CMK (cell line): ENCODE measurements at places on chromosomes 13 and 19.
A peak's percentile ranks its signal among the peaks of the same experiment; 100 is the strongest.

DNA sequence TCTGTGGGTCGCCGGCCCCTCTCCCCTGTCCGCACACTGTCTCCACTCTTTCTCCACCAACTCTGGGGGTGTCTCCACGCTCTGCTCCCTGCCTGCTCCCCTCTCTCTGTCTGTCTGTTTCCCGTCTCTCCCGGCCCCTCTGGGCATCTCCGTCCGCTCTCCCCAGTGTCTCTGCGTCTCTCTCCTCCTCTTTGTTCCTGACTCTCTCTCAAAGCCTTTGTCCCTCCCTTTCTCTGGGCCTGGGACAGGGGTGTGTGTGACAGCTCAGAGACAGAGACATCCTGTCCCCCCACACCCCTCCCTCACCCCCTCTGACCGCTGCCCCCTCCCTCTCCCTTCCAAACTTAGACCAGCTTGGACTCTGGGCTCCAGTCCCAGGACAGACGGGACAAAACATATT is 668 bp upstream of the SBK3 start:
- no peak for DNase-seq

DNA sequence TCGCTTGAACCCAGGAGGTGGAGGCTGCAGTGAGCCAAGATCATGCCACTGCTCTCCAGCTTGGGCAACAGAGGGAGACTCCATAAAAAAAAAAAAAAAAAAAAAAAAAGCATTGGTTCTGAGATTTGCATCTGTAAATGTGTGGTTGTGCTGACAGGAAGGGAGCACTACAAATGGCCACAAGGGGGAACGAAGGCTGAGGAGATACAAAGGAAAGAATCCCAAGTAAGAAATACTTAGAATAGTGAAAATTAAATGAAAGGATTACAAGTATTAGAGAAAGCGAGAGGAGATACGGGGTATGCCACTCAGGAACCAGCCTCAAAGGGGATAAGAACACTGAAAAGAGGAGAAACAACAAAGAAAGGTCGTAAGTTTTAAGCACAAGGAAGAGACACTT is 284.9 kb downstream of the KLF12 start:
- DNase-seq: no peak

DNA sequence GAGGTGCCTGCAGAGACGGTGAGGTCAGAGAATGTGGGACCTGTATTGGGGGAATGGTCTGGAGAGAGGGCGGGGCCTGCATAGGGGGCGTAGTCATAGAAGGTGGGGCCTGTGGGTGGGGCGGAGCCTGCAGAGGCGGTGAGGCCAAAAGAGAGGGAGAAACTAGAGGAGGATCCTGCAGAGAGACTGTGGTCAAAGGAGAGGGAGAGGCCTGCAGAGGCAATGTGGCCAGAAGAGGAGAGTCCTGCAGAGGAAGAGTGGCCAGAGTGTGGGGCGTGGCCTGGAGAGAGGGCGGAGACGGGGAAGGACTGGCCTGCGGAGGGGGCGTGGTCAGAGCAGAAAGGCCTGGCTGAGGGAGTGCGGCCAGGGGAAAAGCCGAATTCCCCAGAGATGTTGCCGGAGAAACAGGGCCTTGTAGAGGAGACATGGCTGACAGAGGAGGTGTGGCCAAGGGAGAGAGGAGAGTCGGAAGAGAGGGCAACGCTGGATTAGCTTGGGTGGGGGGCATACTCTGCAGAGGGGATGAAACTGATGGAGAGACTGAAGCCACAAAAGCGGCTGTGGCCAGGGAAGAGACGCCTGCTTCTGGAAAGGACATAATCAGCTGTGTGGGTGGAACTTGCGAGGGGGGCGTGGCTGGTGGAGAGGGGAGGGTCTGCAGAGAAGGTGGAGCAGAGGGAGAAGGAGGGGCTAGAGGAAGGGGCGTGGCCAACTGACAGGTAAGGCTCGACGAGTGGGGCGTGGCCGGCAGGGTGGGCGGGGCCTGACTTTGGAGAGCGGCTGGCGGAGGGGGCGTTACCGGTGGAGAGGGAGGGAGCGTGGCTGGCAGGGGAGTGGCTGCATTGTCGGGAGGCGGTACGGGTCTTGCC is 2.5 kb downstream of the PRR36 start:
- DNase-seq: peak; percentile 97

GRCh38 chr19:18441804-18442788 is 4.2 kb upstream of the ISYNA1 start:
- DNase-seq: no peak

DNA sequence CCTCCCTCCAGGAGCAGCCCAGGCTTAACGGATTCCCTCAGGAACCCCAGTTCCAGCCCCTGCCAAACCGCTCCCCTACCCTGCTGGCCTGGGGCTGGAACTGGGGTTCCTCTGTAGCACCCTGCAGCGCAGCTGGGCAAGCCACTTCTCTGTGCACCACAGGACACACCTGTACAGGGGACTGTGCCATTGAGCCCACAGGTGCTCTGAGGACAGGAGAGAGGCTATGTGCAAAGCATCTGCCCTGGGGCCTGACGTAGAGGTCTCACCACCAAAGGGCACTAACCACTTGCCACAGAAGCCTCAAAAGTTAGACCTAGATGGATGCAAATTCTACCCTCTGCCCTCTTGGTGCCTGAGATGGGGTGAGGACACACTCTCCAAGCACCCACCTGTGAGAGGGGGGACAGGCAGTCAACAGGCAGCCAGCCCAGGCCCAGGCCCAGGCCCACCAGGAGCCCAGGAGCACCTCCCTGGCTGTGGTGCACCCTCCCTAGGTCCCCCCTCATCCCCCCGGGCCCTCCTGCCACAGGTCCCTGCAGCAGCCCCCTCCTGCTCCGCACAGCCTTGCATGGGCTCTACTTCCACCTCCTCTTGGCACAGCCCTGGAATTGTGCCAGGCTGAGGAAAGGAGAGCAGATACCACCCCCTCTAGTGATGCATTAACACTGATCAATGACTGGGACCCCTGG is 27.6 kb upstream of the SLC35E1 start:
- no peak for DNase-seq

- DNase-seq: no peak
These were observed 1.6 kb downstream of the SPINT2 start for GRCh38 chr19:38265921-38266429.

DNA sequence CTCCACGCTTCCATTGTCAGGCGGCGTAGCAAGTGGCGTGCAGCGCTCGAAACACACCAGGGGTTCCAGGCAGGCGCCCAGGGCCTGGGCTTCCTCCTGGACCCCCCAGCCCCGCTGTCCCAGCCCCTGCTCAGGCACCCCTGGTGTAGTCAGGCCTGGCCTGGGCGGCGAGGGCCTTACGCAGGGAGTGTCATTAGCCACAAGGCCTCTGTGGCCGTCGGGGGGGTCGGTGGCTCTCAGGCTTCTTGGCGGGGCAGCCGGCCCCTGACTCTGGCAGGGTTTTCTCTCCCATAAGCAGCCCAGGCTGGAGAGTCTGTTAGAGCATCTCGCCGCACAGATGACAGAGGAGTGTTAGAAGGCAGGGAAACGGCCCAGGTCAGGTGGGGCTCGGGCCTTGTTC is 116.7 kb downstream of the KDM4B start:
- no peak for DNase-seq

GRCh38 chr13:102333320-102334198 is 68.3 kb downstream of the FGF14 start:
- DNase-seq: no peak

DNA sequence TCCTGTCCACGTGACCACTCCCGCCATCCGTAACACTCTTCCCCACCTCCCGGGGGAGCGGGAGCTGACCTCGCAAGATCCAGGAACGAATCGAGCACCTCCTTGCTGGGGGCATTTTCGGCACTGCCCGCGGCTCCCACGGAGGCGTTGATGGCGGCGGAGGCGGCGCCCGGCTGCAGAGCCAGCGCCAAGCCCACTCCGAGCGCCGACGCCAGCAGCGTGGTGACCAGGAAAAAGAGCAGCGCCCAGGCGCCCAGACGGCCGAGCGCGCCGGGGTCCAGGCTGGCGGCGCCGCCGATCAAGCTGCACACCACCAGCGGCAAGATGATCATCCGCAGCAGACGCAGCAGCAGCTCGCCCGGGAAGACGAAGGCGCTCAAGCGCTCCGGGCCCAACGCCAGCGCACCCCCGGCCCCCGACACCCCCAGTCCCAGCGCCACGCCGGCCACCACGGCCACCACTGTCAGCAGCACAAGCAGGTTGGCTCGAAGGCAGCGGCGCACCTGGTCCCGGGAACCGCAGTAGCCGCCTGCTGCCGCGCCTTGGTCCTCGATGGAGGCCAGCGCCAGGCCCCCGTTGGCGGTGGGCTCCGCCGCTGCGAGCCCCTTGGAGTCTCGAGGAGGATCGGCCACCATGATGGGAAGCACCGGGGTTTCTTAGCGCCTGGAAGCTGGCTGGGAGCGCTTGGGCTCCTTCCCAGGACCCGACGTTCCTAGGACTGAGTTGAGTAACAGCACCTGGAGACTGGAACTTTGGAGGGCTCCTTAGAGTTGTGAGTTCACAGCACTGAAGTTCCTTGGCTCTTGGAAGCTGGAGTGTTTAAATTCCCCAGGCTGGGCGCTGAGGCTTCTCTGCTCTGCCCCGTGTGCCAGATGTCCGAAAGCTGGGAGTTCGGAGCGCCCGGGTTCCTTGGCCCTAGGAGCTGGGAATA is 798 bp downstream of the SLC1A5 start:
- DNase-seq: no peak

DNA sequence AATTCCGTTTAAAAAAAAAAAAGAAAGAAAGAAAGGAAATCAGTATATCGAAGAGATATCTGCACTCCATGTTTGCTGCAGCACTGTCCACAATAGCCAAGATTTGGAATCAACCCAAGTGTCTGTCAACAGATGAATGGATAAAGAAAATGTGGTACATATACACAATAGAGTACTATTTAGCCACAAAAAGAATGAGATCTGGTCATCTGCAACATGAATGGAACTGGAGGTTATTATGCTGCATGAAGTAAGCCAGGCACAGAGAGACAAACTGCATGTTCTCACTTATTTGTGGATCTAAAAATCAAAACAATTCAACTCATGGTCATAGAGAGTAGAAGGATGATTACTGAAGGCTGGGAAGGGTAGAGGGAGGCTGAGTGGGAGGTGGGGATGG is 16.3 kb downstream of the ZNF565 start:
- DNase-seq: no peak

GRCh38 chr13:22193070-22193469 is 522.2 kb downstream of the FGF9 start:
- no peak for DNase-seq

GRCh38 chr13:27306364-27306763 is 35.7 kb downstream of the RASL11A start:
- DNase-seq: no peak

DNA sequence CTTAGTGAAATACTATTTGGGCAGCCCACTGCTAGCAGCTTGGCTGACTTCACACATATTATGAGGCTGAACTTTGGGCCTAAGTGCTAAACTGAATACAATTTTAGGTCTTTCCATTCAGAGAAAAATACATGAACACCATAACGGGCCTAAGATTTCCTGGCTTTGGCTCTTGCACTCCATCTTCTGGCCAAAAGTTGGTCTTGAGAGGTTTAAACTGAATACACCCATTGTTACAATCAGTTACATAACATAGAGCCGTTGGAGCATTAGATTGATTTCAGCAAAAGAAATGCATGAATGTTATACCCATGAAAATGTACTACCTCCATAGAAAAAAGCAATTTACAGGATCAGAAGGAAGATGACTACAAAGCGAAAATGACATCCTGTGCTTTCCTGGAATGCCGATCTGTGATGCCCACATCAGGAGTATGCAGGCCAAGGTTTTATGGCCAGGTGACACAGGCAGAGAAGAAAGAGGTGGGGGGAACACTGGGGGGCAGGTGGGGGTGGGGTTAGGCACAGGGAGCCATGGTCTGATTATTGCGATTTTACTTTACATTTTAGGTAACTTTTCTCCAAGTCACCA is 11.1 kb upstream of the SHISA2 start:
- no peak for DNase-seq

GRCh38 chr13:73772449-73773167 is 361.6 kb downstream of the KLF12 start:
- DNase-seq: no peak

GRCh38 chr13:99955107-99955746 is 16.3 kb downstream of the ZIC5 start:
- no peak for DNase-seq

GRCh38 chr13:21800837-21801616 is 130.2 kb downstream of the FGF9 start:
- no peak for DNase-seq
